ENCODE measurements at places on chromosomes 3 and 15. TPM values are rescaled to one million over a fixed set of nuclear protein-coding genes. Genes with fewer than 3 reads are reported as not detected.

UQCC5 gene
- 13.3 TPM for total RNA-seq

FAM81A gene
- not detected for total RNA-seq

IGSF11 gene
- 0.15 TPM for total RNA-seq

CD80 gene
- total RNA-seq: 3.4 TPM

COLQ gene
- 1.5 TPM for total RNA-seq

FURIN gene
- 576 TPM for total RNA-seq

ISLR gene
- total RNA-seq: not detected

CCDC54 gene
- not detected for total RNA-seq

SH3BP5 gene
- total RNA-seq: 37.5 TPM

APBA2 gene
- total RNA-seq: 8.9 TPM

RSL24D1 gene
- 157 TPM for total RNA-seq

OR5K2 gene
- total RNA-seq: not detected

C3orf80 gene
- not detected for total RNA-seq

ADPGK gene
- total RNA-seq: 61.5 TPM

LOXL1 gene
- 2.5 TPM for total RNA-seq

GASK1A gene
- total RNA-seq: not detected

TIMP4 gene
- 0.36 TPM for total RNA-seq

CATSPER2 gene
- total RNA-seq: 5.1 TPM

KBTBD12 gene
- total RNA-seq: not detected

CSK gene
- total RNA-seq: 260 TPM

NUP210 gene
- total RNA-seq: 144 TPM

USP19 gene
- 45.3 TPM for total RNA-seq

PDZRN3 gene
- not detected for total RNA-seq

CORO2B gene
- 0.19 TPM for total RNA-seq

All from activated CD4-positive, alpha-beta memory T cell treated with anti-CD3 and anti-CD28 coated beads for 36 hours (primary cell).